ENCODE measurements at places on chromosomes 7 and 10. TPM values are rescaled to one million over a fixed set of nuclear protein-coding genes. Genes with fewer than 3 reads are reported as not detected.

DNA sequence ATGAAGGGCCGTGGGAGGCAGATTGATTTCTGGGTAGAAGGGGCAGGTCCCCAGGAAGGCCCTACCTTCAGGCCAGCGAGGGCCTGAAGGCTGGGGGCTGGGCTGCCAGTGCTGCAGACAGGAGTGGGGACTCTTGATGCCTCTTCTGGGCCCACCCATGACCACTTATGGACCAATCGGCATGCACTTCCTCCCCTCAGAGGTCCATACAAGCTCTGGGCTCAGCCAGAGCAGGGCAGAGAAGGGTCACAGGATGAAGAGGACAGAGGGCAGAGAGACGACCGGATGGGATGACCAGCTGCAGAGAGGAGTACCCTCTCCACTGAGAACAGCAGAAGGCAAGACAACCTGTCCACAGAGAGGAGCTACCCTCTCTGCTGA is 120.1 kb downstream of the DYNC2I1 start:
- DNase-seq: no peak

DNA sequence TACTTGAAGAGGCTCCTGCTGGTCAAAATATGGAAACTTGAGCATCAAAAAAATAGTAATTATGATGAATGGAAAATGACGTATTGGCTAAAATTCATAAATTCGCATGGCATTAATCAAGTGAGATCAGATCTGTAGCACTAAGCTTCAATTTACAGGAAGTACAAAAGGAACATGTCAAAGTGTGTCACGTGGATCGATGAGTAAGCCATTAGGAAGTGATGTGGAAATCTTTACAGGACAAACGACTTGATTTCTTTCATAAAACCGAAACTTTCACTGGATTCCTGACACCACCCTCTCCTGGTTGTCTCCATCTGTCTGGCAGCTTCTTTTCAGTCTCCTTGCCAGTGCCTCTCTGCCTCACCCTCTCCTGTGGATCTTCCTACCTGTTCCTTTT is 25.8 kb downstream of the AKR1C8 start:
- DNase-seq: no peak

DNA sequence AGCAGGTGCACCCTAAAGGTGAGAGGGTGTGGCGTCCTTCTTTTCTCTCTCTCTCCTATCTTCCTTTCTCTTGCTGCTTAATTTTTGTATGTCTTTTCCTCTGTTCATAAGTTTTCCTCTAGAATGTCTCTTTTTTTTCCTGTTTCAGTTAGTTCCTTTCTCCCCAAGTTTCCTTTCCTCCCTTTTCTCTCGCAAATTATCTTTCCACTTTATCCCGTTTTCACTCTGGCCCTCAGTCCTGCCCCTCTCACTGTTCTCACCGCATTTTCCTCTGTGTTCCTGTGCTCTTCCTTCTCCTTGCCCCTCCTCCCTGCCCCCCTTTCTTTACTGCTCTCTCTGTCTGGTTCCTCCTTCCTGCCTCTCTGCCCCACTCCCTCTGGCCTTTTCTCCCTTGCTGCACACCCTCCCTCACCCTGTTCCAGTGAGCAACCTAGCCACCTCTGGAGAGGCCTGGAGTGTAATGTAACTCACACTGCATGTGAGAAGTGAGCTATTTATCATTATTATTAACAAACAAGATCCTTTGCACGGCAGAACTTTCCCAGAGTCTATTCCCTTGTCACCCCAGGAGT is 158.5 kb downstream of the C10orf105 start:
- no peak for DNase-seq

- no peak for DNase-seq
These were observed 3.8 kb upstream of the MALSU1 start for GRCh38 chr7:23295401-23295697.

- DNase-seq: no peak
These were observed 24.3 kb upstream of the LAMB1 start for GRCh38 chr7:108027239-108027638.

DNA sequence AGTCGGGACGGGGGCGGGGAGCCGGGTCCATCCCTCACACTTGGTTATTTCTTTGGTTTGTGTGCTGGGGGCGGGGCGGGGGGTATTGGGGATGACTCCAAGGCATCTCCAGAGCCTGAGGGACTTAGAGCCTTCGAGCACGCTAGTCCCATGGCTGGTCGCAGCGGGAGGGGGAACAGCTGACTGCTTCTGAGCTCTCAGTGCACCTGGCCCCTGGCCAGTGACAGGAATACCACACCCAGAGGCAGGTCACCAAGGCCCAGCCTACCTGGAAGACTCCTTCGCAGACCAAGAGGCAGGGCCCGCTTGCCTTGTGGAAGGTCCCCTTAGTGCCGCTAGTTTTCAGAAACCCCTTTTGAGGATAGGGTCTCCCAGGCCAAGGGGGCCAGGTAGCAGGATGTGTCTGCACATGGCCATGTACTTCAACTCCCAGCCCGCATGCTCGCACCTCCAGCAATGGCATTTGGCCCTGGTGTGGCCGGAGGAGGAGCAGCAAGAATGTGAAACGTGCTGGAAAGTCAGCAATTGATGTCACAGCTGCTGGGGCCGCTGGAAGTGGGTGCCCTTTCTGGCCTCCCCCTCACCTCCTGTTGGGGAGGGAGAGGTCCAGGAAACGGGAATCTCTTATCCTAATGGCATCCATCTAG is 40.3 kb downstream of the AGAP3 start:
- DNase-seq: no peak

DNA sequence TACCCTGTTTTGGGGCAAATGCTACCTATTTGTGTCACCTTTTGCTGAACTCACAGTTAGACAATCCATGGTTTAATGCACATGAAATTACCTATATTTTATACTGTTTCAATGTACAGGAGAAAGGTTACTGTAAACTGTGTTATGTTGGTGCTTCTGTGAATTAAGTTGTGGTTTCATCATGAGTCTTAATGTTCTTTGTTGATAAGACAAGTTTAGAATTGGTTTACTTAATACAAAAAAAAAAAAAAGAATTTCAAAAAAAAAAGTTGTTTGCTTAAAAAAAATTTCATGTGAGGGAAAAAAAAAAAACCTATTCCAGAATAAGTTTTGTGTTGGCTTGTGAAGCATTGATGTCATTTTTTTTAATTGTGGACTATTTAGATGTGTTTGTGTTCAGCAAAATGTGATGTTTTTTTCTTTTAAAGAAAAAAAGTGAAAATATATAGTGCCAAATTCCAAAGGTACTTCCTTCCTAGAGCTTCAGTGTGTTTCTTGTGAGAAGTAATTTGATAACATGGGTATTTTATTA is 280.3 kb downstream of the USP6NL start:
- no peak for DNase-seq

PRKG1 gene
- total RNA-seq: 20.0 TPM

Measured in sciatic nerve (tissue), 2 donors.